Jurkat, Clone E6-1 (cell line): ENCODE measurements at places on chromosomes 7 and 10.

- no peak for DNase-seq
Measured at GRCh38 chr10:14144451-14144850, 186.3 kb downstream of the FRMD4A start.

GRCh38 chr7:142583446-142583845, 165.8 kb upstream of the PRSS1 start:
- DNase-seq = no peak

GRCh38 chr10:89030791-89031190, 40.2 kb downstream of the FAS start:
- DNase-seq = no peak

- no peak for DNase-seq
Measured at GRCh38 chr10:113036619-113037018, 86.6 kb downstream of the TCF7L2 start.

DNA sequence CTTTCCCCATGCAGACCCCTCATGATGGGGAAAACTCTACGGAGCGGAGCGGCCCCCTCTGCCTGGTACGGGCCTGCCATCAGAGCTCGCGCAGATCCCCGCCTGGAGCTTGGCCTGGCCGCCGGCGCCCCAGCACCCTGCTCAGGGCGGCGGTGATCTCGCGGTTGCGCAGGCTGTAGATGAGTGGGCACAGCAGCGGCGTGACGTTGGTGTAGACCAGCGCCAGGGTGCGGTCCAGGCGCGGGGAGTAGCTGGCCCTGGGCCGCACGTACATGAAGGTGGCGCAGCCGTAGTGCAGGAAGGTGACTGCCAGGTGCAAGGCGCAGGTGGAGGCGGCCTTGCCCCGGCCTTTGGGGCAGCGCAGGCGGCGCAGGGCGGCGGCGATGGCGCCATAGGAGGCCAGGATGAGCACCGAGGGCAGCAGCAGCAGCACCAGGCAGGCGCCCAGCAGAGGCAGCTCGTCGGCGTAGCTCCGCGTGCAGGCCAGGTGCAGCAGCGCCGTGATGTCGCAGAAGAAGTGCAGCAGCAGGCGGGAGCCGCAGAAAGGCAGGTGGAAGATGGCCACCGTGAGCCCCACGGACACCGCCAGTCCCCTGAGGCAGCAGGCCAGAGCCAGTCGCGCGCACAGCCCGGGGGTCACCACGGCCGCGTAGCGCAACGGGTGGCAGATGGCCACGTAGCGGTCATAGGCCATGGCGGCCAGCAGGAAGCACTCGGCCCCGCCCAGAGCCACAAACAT, 33.4 kb downstream of the TAS2R41 start:
- no peak for DNase-seq

DNA sequence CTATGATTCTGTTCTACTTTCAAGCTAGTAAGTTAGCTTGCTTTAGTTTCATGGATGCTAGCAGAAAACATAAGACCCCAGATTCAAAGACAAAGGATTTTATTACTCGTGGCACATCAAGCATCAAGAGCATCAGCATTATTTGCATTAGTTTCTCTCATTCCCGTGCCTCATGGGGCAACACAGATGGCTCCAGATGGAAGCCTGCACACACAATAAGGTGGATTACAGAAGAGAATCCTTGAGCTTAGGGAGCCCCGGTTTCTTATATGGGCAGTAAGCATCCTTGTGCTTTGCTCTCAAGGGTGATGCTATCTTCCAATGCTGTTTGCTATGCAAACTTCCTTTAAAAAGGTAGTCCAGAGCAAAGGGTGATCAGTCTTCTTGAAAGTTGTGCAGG, 10.7 kb upstream of the CAPZA2 start:
- no peak for DNase-seq

- no peak for DNase-seq
Measured at GRCh38 chr10:65083222-65083621, 1562.0 kb downstream of the REEP3 start.

GRCh38 chr7:18558503-18558902, 63.0 kb downstream of the HDAC9 start:
- DNase-seq = no peak

DNA sequence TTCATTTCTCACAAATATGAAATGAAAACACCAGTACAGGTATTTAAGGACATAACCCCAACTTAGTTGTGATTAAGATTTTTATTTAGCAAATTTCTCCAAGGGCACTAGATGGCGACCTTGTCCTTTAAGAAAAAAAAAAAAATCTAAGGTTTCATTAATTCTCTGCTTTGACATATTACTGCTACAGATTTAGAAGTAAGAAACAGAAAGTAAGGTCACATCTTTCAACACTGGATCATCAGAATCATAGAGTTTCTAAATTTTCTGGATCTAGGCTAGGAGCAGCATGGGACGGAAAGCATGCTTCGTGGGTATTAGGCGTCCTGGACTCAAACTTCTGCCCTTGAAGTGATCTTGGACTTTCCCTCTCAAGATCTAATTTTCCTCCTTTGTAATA, 85.5 kb upstream of the PRKG1 start:
- no peak for DNase-seq

DNA sequence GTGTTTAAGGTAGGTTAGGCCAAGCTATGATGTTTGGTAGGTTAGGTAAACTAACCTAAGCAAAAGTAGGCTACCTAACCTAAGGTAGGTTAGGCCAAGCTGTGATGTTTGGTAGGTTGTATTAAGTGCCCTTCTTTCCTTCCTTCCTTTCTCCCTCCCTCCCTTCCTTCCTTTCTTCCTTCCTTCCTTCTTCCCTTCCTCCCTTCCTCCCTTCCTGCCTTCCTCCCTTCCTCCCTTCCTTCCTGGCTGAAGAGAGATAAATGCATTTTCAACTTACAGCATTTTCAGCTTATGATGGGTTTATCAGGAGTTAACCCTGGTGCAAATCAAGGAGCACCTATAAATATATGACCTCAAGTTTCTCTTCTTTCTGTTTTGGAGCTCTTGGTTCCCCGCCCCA, 56.2 kb downstream of the SND1 start:
- no peak for DNase-seq

GRCh38 chr10:48551861-48552591, 52.8 kb downstream of the ARHGAP22 start:
- DNase-seq = peak; percentile 26

DNA sequence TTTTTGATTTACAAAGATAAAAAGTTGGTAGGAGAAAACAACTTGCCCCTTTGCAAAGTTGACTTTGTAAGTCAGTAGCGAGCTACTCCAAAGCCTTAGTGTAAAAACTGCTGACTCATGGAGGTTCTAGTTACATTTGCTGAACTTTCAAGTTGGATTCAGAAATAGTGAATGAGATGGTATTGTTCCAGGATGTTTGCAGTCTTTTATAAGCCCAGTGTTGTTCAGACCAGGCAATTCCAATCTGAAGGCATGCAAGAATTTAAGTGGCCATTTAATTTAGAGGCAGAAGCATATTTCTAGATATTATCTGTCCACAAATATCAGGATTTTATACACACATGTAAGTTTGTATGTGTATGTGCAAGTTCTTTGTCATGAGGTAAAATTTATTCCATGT, 21.6 kb downstream of the TES start:
- DNase-seq = no peak

GRCh38 chr10:7085913-7086589, 324.8 kb downstream of the SFMBT2 start:
- DNase-seq = no peak

GRCh38 chr10:412109-412508, 276.9 kb downstream of the ZMYND11 start:
- DNase-seq = no peak

DNA sequence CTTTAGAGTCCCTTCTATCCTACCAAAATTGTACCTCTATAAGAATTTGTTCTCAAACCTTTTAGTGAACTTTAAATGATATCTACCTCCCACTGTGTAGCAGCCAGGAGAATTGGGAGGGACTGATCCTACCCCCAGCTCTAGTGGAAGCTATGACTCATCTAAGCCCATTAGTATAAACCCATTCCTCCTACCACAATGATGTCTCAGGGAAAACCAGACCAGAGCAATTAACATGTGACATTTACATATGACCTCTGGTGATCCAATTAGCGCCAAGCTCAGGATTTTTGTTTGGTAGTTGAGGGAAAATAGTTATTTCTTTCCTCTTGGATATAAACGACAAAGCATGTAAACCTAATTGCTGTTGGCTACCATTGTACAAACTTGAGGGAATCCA, 33.1 kb upstream of the R3HCC1L start:
- DNase-seq = no peak

DNA sequence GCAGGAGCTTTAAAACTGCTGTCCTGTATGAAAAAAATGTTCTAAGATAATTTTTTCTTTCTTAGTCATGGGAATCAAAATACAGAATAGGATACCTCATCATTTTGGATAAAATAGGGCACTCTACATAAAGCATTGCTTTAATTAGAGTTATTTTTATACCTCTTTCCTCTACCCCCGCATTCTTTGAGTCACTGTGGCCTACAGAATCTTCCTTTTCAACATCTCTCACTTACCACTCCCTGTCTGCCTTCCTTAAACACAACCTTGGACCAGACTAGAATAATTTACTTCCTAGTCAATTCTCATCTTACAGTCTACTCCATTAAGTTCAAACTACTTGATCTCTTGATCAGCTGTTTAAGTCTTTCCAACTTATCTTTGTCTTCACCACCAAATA, 462.3 kb downstream of the PHTF2 start:
- no peak for DNase-seq

GRCh38 chr7:69126896-69127479, 471.3 kb upstream of the AUTS2 start:
- no peak for DNase-seq

GRCh38 chr7:122290476-122290875, 14.1 kb downstream of the FEZF1 start:
- DNase-seq = no peak

DNA sequence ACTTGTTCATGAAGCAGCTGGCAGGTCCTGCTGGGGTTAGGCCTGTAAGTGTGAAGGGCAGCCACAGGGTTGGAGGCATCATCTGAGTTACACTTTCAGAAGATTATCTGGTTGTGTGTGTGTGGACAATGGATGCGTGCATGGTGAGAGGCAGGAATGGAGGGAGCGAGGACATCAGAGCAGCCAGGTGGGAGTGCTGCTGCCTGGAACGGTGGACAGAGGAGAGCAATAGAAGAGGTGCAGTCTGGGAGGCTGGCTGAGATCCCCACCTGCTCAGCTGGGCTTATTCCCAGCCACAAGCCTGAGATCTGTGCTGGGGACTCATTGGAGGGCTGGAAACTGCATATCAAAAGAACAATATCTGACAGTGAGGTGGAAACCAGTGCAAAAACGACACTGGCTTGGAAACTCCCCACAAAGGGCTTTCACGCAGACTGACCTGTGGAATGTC, 17.9 kb downstream of the ZNF488 start:
- DNase-seq = no peak

- no peak for DNase-seq
Measured at GRCh38 chr7:1092806-1093501, 5.0 kb downstream of the GPER1 start.

DNA sequence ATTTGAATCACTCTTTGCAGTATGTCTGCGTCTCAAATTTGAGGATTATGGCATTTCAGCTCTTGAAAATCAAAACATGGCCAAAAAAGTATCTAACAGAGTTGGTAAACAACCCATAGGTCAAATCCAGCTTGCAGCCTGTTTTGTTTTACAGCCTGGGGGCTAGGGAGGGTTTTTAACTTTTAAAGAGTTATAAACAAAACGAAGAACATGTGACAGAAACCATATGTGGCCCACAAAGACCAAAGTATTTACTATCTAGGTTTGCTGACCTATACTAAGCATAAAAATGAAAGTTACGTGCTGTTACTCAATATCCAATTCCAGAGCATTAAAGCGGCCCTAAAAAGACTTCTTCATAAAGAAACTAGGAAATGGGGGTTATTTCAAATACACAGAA, 55.5 kb upstream of the STARD3NL start:
- DNase-seq = no peak

GRCh38 chr7:71235253-71235652, 103.3 kb downstream of the GALNT17 start:
- DNase-seq = no peak
